ENCODE measurements at places on chromosomes 7 and 10.

DNA sequence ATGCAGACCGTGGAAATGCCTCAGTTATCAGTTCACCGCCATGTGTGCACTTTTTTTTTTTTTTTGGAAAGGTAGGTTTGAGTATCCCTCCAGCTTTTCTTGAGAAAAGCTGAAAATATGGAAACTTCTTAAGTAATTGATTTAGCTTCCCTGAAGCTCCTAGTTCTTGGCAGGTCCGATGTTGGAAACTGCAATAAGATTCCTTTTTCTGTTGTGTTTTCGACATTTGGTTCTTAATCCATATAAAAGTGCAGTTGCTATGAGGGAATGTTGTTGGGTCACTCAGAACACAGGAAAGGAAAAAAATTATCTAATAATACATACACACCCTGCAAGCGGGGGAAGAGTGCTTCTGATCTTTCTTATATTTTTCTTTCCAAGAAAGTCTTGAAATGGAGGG lies 665.2 kb downstream of the INHBA start:
- DNase-seq = no peak

DNA sequence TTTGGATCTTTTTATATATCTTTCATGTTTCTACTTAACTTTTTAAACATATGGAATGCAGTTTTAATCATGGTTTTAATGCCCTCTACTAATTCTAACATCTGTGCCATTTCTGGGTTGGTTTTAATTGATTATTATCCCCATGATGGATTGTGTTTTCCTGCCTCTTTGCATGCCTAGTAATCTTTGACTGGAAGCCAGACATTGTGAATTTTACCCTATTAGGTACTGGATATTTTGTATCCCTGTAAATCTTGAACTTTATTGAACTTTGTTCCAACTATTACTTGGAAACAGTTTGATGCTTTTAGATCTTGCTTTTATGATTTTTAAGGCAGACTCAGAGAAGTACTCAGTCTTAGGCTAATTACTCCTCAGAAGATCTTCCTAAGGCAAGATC lies 16.0 kb upstream of the RBM20 start:
- DNase-seq = no peak

DNA sequence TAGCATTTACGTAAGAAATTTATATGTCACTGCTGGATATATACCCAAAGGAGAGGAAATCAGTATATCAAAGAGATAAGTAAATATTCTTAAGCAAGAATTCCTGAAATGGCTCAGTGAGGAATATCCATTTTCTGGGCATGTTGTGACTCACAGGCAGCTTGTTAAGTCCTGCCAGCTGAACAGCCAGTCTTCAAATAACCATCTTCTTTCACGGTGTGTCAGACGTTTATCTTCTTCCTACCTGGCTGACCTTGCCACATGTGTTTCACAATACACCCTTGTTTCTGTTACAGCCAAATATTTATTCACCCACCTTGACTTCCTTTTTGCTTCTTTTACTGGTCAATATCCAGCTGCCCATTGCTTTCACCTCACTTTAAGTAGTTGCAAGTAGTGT lies 648.1 kb downstream of the ANKRD7 start:
- DNase-seq = no peak

DNA sequence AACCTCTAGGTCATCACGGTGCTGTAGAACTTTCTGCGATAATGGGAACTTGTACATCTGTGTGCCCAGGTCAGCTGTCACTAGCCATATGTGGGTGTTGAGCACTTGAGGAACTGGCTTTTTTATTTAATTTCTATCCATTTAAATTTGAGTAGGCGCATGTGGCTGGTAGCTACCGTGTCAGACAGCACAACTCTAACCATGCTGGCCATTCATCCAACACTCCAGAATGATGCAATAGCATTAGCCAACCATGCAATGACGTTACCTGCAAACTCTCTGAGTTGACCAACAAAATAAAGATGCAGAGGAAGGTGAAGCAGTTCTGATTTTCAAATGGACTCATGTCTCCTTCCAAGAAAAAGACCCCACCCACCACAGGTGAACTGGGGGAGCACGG lies 24.4 kb upstream of the CHST15 start:
- no peak for DNase-seq

GRCh38 chr10:58648131-58648530 lies 135.5 kb downstream of the BICC1 start:
- DNase-seq = no peak

- DNase-seq = no peak
Measured at GRCh38 chr10:93598157-93598556, 2.9 kb downstream of the RBP4 start.

DNA sequence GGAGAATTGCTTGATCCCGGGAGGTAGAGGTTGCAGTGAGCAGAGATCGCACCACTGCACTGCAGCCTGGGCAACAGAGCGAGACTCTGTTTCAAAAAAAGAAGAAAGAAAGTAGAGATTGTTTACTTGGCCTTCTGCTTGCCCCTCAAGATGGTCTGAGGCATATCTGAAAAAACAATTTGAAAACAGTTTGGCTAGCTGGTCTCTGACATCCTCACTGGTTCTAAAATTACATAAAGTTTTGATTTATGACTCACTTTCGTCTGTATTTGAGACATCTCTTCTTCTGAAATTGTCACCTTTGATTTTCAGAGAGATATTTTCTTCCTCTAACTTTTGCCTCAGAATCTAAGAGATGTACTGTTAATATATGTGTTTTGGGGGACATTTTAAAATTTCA lies 49.6 kb upstream of the HELLS start:
- DNase-seq = no peak

- DNase-seq = no peak
Measured at GRCh38 chr7:112300831-112301407, 94.4 kb downstream of the ZNF277 start.

DNA sequence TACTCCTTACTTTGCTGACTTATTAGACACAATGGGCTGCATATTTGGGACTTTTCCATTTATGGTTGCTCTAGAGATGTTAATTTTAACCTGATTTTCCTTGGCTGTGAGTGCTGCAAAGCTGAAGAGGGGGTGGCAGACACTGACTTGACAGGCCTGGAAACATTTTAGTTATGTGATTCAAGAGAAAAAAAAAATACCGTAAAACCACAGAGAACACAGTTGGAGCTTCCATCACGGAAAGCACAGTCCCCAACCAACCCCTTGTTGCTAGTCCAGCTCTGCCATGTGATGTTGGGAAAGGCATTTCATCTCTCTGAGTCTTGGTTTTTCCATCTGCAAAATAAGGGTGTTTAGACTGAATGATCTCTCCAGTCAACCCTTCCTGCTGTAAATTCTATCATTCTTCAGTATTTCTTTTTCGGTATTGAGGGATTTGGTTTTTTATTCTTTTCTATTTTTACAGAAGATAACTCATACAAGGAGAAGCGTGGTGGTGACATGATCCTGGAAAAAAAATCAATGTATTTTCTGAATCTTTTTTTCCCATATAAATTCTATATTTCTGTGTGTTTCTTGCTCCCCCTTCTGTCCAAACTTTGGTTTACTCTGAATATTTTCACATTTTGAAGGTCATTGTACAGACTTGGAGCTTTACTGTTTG lies 246.1 kb downstream of the REEP3 start:
- DNase-seq = no peak

GRCh38 chr7:29990931-29991330 lies 1.3 kb upstream of the SCRN1 start:
- DNase-seq = no peak

- no peak for DNase-seq
Measured at GRCh38 chr7:153072806-153073205, 313.3 kb downstream of the ACTR3B start.

DNA sequence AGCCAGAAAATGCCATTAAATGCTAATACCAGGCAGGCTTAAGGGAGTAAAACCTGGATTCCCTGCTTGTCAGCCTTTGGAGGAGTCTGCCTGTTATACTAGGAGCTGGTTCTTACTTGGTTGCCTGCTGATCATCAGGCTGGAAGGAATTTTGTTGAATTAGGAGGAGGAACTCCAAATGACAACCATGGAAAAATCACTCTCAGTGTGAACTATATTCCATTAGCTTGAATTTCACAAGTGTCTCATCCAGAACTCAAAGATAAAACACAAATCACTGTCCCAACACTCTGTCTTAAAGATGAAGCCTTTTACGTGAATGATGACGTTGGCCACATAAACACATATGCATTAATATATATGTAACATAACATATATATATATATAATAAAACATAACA lies 238.9 kb upstream of the PLXDC2 start:
- no peak for DNase-seq

DNA sequence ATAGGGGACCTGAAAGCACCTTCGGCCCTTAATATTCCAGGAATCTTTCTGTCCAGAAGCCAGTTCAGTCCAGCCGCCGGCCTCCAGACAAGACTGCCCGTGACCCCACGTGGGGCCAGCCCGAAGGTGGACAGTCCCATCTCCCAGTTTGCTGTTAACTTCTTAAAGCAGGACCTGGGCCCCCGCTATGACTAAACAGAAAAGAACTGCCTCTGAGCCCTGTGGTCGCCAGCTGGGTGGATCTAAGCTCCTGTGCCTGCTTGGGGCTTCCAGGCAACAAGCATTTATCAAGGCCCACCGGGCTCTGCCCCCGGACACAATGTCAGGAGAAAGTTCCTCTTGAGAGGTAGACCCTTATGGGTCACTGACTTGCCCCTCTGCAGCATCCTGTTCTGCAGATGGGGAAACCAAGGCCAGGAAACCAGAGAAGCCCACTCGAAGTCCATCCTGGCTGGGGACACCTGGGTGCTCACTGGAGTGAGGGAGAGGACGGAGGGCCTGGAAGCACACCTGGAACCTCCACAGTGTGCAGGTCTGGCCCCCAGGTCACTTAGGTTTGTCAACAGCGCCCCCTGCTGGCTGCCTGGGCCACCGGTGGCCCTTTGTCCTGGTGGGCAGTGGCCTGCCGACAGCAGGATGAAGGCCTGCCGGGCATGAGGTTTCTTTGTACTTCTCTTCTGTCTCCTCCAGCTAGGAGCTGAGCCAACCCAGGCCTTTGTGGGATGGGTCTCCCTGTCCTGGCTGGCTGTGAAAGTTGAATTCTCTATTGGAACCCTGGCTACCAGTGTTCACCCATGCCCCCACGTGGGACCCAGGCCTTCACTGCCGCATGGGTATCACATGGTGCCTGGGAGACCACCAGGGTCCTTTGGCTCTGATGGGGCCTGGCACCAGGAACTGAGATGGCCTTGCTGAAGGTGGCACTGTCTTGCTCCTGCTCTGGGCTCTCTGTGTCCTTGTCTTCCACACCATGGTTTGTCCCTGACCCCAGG lies 128.0 kb downstream of the ZMIZ1 start:
- DNase-seq = peak; percentile 76

GRCh38 chr7:31950091-31950755 lies 120.0 kb downstream of the PDE1C start:
- no peak for DNase-seq

DNA sequence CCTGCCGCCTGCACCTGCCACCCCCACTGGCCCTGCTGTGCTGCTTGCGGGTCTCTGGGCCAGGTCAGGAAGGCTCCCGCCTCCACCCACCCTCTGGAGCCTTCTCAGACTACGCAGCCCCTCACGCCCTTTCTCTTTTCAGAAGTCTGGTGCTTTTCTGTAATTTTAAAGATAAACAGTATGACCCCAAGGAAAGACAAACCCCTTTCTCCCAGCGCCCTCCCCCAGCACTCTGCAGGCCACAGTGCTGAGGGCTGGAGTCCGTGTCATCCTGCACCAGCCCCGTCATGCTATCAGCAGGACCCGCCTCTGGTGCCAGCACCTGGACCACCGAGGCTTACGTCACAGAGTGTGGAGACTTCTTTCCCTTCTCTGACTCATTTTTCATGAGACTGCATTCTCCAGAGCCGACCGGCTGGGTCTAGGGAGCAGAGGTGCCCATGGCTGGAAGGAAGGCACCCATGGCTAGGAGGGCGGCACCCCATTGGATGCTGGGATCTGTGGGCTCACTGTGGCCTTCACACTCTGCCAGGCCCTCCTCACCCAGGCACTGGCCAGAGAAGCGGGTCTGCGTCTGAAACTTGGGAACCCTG lies 53.4 kb downstream of the CFAP46 start:
- no peak for DNase-seq

GRCh38 chr7:143485094-143485493 lies 7.4 kb downstream of the TAS2R41 start:
- DNase-seq = no peak

- no peak for DNase-seq
Measured at GRCh38 chr10:89798092-89798491, 96.7 kb downstream of the KIF20B start.

GRCh38 chr10:6013413-6014192 lies 36.3 kb upstream of the IL15RA start:
- DNase-seq = no peak

GRCh38 chr10:100229819-100230422 lies 525 bp upstream of the CHUK start:
- no peak for DNase-seq
